NAMALWA (cell line): ENCODE measurements at places on chromosomes 1 and 21.

DNA sequence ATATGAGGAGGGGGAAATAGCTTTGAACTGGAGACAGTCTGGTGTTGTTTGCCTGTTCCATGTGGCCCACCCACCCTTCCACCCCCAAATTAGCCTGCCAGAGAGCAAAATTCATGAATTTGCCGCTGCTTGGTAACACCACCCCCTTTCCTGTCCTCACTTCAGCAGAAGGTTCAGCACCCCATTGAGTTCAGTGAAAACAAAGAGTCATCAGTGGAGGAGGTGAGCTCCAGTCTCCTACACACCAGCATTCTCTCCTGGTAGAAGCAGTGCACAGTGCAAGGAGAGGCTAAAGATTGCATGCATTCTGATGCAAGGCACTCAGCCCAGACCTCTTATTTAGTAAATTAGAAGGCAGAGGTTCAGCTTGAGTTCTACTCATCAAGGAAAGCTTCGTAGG is 99.7 kb upstream of the DYNLT5 start:
- no peak for DNase-seq

- no peak for DNase-seq
These were observed 64.6 kb downstream of the RUNX1 start for GRCh38 chr21:34984356-34985058.

DNA sequence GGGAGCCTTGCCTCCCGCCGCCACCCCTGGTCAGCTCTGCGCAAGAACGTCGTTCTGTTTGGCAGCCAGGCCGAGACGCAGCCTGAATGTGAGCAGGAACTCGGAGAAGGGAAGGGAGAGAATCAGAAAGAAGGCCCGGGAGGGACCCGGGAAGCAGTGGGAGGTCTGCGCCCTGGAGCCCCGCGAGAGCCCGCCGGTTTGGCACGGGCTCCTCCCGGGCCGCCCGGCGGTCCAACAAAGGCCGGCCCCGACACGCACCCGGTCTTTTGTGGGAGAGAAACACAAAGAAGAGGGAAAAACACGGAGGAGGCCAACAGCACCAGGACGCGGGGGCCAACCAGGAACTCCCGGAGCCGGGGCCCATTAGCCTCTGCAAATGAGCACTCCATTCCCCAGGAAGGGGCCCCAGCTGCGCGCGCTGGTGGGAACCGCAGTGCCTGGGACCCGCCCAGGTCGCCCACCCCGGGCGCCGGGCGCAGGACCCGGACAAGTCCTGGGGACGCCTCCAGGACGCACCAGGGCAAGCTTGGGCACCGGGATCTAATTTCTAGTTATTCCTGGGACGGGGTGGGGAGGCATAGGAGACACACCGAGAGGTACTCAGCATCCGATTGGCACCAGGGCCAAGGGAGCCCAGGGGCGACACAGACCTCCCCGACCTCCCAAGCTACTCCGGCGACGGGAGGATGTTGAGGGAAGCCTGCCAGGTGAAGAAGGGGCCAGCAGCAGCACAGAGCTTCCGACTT is 2.7 kb upstream of the OLIG2 start:
- no peak for DNase-seq

DNA sequence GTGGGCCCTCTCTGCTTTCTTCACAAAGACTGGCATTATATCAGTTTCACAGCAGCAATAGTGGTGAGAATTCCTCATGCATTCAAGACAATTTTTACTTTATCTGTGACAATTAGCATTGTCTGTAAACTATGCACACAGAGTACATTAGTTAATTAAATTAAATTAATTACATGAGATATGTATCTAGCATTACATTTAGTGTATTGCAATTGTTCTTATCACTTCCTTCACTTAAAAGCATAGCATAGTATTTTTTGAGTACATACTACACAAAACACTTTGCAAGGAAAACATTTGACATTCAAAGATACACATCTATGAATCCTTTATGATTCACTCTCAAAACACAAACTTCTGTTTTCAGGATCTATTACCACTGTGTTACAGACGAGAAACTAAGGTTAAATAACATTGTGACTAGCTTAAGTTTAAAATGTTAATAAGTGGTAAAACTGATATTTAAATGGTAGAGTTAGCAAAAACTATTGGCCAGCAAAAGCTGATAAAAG is 1542.6 kb downstream of the PLA2G4A start:
- DNase-seq: no peak

GRCh38 chr1:91098299-91098906 is 76.6 kb upstream of the ZNF644 start:
- no peak for DNase-seq

- DNase-seq: no peak
These were observed 125.8 kb upstream of the AJAP1 start for GRCh38 chr1:4528590-4528989.

DNA sequence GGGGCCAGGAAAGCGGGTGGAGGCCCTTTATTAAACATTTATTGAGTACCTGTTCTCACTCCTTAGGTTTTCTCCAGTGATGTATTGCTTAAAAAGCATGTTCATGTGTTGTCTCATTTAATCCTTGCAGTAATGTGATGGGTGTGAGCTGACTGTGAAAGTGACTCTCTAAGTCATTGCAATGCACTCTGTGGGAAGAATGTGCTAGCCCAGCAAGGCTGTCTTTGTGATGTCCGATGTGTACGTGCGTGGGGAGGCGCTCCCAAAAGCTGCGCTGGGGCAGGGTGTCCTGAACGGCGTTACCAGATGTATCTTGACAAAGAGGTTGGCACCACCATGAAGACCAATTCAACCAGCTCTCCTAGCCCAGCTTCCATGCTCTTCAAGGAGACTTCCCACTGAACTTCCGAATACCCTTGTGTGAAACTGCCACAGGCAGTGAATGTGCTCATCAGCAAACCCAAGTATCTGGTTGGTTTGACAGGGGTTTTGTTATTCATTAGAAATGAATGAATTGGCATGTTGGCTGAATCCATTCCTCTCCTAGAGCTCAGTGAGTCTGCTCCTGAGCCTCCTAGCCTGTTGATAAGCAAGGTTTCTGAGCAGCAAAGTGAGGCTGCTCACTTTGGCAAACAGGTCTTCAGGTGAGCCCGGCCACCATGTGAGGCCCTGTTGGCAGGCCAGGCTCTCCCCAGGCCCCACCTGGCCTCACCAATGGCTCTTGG is 28.0 kb downstream of the NUAK2 start:
- no peak for DNase-seq

DNA sequence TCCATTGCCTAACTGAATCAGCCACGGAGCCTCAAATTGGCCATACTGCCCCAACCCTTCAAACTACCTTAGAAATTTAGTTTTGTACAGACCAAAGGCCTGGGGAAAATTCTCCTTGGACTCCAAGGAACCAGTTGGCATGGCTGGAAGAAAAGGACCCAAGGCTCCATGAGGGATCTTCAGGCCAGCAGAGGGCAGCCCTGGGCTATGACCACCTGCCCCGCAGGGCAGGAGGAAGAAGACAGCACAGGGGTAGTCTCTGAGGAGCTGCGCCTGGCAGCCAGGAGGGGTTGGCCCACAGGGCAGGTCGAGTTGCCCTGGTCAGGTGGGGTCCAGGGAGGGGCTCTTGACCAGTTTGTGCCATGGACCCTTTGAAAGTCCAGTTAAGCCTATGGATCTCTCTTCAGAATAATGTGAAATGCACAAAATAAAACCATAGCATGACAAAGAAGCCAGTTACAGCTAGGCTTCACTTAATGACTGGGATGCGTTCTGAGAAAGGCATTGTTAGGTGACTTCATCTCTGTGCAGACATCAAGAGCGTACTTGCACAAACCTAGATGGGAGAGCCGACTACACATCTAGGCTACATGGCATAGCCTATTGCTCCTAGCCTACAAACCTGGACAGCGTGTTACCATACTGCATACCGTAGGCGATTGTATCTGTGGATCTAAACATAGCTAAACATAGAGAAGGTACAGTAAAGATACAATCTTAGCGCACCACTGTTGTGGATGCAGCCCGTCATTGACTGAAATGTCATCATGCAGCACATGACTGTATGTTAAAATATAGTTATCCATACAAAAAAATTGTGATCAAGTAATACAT is 26.1 kb downstream of the CACNA1S start:
- DNase-seq: peak; percentile 46

DNA sequence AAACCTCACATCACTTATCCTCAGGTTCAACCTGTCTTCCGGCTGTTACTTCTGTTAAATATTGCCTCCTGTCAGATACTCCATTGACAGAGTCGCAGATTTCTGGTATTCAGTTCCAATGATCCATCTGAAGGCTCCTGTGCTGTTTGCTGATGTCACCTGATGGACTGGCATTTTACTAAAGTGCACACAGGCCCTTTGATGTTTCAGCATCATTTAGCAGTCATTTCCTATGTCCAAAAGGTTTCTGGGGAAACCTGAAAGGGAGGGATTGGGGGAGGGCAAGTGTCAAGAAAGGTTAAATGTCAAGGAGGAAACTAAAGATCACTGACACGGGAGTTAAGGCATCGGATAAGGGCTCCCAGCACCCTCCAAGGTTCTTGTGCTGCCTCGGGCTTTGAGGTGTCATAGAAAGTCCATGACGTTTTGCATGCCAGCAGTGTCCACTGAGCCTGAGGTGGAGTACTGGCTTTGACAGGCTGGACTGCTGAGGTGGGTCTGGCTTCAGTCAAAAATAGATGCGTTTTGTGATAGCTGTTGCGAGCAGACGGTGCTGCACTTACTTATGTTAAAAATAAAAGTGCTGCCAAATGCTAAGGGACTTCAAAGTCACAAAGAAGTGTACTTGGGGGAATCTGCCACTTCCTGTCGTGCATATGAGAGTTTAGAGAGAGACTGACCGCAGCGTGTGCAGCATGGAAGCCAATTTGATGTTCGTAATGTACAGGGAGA is 30.8 kb downstream of the XCL2 start:
- DNase-seq: no peak

DNA sequence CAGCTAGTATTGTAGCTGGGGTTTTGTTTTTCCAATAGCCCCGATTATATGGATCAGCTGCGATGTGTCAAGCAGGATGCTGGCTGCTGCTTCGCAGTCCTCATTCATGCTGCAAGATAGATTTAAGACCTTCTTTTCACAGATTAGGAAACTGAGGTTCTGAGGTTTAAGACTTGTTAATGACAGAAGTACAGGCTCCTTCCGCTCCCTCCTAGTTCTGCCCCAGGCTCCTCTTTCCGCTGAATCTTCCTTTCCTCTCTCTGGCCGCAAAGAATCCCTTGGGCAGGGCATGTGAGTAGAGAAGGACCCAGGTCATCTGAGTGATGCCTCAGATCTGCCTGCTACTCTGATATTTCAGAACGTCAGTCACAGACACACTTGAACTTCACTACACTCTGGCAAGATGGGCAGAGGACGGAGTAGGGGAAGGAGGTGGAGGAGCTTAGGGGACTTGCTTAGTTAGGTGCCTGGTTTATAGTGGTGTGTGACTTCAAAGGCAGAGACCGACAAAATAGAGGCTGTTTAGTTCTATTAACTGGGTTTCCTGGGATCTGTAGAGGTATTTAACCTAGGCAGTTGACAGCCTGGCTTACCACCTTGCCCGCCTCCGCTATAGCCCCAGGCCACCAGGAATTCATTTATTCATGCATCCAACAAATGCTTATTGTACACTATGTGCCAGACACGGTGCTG is 4.2 kb downstream of the IGSF21 start:
- DNase-seq: no peak

- peak; percentile 14 for DNase-seq
These were observed 12.2 kb downstream of the SLC37A1 start for GRCh38 chr21:42525676-42526378.

GRCh38 chr1:98181036-98181764 is 260.4 kb upstream of the DPYD start:
- no peak for DNase-seq

- DNase-seq: no peak
These were observed 69.7 kb downstream of the ADSS2 start for GRCh38 chr1:244381878-244382565.

DNA sequence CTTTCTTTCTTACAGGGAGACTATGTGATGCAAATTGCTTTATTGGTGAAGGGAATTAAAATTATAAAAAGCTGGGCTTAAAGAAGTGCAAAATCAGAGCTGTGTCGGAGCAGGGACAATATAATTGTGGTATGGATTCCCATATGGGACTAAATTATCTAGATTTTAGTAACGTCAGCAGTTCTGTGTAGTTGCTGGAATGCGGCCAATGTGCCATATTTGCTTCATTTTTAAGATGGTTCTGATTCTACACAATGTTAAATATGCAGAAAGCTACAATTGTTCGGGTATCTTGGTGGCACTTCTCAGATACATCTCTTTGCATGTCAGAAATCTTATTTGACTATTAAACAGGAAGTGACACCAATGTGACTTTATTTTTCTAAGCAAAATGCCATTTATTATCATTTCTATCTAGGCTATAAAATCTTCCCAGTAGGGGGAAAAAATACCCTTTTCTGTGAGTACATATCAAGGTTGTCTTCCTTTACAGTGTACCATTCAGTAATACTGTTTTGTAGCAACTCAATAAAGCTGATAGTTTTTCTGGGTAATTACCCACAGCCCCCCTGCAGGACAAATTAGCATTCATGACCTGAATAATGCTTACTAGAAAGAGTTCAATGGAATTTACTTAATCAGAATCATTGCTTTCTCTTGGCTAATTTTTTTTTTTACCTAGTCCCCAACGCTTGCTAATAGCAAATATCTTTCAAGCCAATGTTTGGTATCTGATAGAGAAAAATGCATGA is 288.3 kb upstream of the ADGRL2 start:
- no peak for DNase-seq

- no peak for DNase-seq
These were observed 6.4 kb upstream of the SPATC1L start for GRCh38 chr21:46190491-46191131.

DNA sequence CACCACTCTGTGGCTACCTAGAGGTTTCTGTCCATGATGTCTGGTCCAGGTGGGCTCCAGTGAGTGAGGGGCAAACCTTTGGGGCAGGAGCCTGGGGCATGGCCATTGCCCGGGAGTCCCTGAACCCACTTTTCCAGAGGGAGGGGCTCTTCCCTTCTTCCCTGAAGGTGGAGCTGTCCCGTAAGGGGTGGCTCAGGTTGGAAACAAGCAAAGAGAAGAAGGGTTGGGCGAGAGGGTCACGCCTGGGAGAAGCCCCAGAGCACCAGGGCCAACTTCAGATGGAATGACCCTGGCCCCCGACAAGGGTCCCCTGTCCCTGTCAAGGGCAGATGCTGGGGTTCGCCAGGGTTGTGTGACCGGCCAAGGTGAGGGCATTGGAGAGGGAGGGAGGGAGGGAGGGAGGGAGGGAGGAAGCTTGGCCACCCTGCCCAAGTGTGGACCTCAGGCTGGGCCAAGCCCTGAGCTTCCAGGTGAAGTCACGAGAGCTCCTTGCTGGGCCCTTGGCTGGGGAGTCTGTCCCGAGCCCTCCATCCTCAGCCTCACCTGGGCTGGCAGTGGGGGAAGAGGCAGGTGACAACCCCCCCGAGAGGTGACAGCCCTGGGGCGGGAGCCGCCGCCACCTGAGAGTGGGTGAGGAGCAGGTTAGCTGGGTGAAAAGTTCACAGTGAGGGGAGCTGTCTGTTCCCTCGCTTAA is 69.6 kb downstream of the DHRS3 start:
- DNase-seq: no peak

- DNase-seq: no peak
These were observed 181.8 kb upstream of the L1TD1 start for GRCh38 chr1:62012836-62013235.
